ENCODE measurements at places on chromosomes 3 and 15. TPM values are rescaled to one million over a fixed set of nuclear protein-coding genes. Genes with fewer than 3 reads are reported as not detected.

BTD gene
- total RNA-seq: 48.0 TPM

- H3K4me3 ChIP-seq: no peak overlapping the region
- no peak for DNase-seq
- peaks cover 32% of the 10 kb centered on the region for H3K27me3 ChIP-seq
- H3K4me1 ChIP-seq: no peaks in the 10 kb centered on the region
- no peaks in the 10 kb centered on the region for H3K36me3 ChIP-seq
Observed at GRCh38 chr3:10335190-10335738, 14.4 kb upstream of the SEC13 start.

DNA sequence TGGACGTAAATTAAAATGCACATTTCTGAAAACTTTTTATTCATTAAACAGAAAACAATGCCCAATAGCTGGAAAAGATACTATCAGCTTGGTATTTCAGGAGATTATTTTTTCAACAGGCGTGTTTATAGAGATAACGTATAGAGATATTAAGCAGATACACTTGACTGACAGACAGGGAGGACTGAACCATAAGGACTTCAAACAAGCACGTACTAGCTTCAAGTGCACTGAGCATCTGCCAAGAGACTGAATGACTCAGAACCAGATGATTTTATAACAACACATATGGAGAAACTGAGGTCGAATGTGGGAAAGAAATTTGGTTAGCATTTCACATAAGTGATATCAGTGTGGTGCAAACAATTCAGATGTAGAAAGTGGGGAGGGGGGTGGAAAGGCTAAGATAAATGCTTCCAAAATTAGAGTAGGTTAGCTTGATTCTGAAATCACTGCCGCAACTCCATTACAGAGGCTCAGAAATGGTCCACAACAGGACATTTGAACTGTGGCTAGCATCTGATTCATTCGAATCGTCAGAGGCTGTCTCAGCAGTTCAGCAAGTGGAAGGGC, 103.5 kb downstream of the SEMA6D start:
- no peaks in the 10 kb centered on the region for H3K4me1 ChIP-seq
- H3K36me3 ChIP-seq: no peaks in the 10 kb centered on the region
- H3K27ac ChIP-seq: no peak overlapping the region

DNA sequence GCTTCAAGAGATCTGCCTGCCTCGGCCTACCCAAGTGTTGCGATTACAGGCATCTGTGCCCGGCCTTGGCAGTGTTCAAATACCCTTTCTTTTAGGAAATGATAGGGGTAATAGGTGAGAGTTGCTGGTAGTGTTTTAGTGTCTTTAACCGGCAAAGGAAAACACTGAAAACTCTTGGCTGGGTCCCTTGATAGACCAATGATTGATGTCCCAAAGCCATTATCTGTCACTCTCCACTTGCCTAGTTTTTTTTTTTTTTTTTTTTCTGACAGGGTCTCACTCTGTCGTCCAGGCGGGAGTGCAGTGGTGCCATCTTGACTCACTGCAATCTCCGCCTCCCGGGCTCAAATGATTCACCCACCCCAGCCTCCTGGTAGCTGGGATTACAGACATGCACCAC, 19.7 kb downstream of the EBLN2 start:
- H3K4me1 ChIP-seq: 0 out of 2 replicates have a peak, but pooled peaks cover 3% of the 10 kb centered on the region
- no peaks in the 10 kb centered on the region for H3K36me3 ChIP-seq
- no peak for DNase-seq
- H3K27ac ChIP-seq: no peak overlapping the region
- no peaks in the 10 kb centered on the region for H3K27me3 ChIP-seq

- peak; percentile 3 for DNase-seq
- 0 out of 2 replicates have a peak, but pooled peaks cover 13% of the 10 kb centered on the region for H3K27me3 ChIP-seq
- H3K4me3 ChIP-seq: no peak overlapping the region
Observed at GRCh38 chr3:27888562-27888961, 166.4 kb upstream of the EOMES start.

Measured in GM23248 (cell line).